Activated T-cell treated with anti-CD3 and anti-CD28 coated beads for 4 hours (primary cell): ENCODE measurements at places on chromosomes 5 and 9.
A peak's percentile ranks its signal among the peaks of the same experiment; 100 is the strongest.

DNA sequence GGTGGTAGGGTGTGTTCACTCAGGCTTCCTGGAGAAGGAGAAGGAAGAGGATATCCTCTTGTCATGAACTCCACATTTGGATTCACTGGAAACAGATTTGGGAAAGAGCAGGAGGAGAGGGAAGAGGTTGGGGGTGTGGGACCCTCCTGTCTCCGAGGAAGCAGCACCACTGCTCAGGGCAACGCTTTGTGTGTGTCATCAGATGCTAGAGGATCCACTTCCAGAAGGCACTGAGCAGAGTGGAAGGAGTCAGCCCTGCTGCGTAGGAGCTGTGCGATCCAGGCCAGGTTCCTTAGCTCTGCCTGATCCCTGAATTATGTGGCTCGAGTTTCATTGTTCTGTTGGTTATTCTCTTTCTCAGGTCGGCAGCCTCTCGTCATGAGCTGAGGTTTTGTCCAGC, 37.3 kb upstream of the TJP2 start:
- DNase-seq: no peak

DNA sequence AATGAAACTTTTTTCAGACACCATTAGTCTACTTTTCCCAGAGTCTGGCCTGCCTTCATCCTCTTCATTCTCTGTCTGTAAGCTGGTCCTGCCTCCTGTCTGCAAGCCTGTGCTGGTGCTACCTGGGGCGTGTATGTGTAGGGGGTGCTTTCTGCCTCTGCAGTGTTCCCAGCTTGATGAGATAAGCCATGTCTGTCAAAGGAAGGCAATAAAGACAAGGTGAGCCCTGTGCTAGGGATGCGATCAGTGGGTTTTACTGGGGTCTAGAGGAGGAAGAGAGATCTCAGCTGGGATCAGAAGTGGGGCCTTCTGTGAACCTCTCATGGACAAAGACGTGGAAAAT, 78.0 kb upstream of the TGFBR1 start:
- no peak for DNase-seq

DNA sequence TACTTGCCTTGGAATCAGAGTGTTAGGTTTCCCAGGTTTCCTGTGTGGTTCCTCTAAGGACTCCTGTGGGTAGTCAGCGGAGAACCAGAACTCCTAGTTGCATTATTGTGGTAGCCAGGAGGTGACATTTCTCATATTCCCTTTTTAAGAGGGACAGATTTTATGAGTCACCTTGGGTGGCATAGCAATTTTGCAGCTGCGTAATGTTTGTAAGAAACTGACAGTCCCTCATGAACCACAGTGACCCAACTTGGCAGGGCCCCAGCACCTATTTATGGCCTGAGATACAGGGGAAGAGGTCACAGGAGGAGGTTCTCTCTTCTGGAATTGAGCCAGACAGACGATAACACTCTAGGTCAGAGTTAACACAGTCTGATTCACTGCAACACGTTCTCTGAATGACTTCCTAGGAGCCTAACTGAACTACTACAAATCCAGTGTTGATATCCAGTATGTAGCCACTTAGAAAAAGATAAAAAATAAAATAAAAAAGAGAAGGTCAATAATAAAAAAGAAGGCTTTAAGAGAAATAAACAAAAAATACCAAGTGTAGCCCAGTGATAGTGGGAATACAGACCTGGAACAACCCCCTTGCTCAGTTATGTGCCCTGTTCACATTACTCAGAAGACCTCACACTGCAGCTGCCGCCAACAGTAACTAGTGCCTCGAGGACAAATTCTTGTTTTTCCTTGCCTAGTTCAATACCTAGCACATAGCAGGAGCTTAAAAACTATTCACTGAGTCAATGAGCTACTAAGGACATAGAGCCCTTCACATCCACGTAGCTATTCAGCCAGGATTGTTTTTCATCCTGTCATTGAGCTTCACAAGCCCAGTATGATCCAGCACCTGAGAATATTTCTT, 50.7 kb upstream of the VLDLR start:
- peak; percentile 2 for DNase-seq

DNA sequence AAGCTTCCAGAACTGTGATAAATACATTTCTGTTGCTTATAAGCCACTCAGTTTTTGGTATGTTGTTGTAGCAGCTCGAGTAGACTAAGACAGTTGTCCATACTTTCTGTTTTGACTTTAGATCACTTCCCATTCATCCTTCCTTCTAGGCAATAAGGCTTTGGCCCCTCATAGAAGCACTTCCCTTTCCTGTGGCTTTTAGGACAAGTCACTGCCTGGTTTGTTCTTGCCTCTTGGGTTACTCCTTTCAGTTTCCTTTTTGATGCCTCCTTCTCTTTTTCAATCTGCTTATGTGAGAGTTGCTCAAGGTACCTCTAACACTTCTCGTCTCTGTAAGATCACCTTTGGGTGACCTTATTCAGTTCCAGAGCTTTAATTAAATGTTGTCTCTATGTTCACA, 72.4 kb upstream of the NTRK2 start:
- DNase-seq: no peak

DNA sequence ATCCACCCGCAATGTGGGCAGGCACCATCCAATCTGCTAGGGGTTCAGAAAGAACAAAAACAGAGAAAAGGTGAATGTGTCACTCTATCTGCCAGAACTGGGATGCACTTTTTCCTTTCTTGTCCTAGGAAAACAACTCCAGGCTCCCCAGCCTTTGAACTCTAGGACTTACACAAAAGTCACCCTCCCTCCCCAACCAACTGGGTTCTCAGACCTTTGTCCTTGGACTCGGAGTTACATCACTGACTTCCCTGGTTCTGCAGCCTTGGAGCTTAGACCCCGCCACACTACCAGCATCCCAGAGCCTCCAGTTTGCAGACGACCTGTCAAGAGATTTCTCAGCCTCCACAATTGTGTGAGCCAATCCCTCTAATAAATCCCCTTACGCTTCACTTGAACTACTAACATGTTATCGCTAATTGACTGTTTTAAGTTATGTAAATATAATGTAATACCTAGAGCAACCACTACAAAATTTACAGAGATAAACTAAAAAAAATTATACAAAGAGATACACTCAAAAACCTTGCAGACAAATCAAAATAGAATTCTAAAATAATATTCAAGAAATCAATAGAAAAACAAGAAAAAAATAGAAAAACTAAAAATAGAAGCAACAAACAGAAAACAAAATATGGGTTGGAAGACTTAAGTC, 5.3 kb upstream of the UBLCP1 start:
- no peak for DNase-seq

DNA sequence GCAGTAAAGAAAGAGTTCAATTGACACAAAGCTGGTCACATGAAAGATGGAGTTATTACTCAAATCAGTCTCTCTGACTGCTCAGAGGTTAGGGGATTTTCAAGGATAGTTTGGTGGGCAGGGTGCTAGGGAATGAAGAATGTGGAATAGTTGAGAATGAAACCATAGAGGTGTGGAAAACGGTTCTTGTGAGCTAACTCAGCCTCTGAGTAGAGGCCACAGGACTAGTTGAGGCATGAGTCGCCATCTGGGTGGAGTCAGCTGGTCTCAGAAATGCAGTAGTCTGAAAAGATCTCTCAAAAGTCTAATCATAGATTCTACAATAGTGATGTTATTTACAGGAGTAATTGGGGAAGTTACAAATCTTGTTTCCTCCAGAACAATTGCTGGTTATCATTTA, 178.9 kb upstream of the SPEF2 start:
- no peak for DNase-seq

GRCh38 chr5:75203604-75204003, 33.1 kb downstream of the ANKRD31 start:
- DNase-seq: no peak

GRCh38 chr9:124782661-124783574, 6.0 kb downstream of the OLFML2A start:
- no peak for DNase-seq

- no peak for DNase-seq
Observed at GRCh38 chr9:16505199-16505598, 365.3 kb downstream of the BNC2 start.

DNA sequence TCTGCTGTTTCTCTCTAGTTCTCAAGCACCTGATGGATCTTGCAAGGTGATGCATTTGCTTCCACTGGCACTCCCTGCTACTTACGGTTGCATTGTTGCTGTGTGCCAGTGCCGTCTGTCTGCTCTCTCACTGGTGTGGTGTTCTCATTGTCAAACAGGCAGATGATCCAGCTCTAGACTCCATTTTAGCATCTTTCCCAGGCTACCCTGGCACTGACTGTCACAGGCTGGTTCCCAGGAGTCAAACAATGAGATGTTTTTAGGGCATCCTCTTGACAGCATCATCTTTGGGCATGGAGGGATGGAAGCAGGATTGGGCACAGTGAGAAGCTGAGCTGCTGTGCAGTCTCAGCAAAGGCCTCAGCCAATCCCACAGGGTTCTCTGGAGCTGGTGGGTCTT, 12.9 kb downstream of the MTRR start:
- no peak for DNase-seq

DNA sequence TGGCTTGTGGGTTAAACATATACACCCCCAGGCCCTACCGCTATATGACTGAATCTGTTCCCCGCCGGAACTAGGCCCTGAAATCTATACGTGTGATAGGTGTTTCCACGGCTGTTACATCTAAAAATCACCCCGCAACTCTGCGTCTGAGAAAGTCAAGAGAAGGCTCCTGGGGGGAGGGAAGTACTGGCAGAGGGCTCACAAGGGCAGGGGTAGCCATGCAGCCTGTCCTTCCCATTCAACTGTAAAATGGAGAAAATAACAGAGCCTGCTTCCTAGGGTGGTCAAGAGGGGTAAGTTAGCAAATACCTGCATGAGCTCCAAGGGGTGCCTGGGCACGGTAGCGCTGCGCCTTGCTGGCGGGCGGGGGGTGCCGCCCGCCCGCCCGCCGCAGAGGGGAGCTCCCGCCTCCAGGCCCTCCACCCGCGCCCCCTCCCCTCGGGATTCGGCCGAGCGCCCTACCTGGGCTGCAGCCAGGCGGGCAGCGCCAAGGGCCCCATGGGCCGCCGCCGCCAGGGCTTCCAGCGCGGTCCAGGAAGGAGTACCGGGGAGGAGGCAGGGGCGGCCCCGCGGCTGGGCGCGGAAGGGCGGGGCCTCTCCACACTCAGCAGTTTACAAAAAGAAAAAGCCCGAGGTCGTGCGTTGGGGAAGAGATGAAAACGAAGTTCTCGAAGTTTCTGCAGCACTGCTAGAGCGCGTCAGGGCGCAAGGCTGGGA, at the start of gene HACD4:
HACD4 (minus strand) TSS at position 550 of the 717 bp plus-strand sequence; CDS start at position 500, 50 bp downstream.
- DNase-seq: peak; percentile 50

DNA sequence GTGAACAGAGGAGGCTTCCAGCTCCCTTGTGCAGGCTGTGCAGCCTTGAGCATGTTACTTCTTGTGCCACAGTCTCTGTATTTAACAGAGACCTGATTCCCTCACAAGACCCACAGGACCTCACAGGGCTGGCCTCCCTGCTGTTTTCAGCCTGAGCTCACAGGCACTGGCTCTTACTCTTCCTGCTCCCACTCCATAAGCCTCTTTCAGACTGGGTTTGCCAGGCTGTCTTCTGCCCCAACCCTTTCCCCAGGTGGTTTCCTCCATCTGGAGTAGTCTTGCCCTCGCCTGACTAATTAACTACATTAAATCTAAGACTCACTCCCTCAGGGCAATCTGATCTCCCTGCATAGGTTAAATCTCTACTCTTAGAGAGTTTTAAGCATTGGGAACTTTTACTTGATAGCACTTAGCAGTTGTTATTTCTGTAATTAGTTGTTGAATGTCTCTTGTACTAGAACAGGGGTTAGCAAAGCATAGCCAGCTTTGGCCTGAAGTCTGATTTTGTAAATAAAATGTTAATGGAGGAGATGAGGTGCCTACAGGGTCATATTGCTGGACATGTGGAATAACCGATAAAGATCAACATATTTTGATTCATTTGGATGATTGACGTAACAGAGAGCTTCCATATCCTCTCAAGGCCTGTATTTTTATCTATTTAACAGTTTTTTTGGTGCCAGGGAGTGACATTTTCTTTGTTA, 28.6 kb upstream of the SPATA31E1 start:
- no peak for DNase-seq

GRCh38 chr9:82991671-82992070, 71.3 kb downstream of the RASEF start:
- DNase-seq: no peak

DNA sequence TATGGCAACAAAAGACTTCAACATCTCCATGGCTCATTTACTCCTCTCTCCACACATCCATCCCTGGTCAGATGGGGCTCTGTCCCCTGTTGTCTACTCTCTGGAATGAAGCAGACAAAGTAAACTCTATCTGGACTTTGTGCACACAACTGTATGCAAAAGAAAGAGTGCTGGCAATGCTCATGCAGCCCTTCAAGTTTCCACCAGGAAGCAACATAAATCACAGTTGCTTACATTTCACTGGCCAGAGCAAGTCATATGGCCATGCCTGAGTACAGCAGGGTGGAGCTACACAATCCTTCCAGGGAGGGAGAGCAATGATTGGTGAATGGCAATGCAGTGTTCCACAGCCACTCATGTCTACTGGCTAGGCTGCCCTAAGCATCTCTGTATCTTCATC, 12.4 kb upstream of the SHC3 start:
- no peak for DNase-seq

GRCh38 chr5:32230356-32231099, 56.4 kb upstream of the GOLPH3 start:
- DNase-seq: no peak

- DNase-seq: no peak
Observed at GRCh38 chr5:180519098-180519497, 24.9 kb downstream of the CNOT6 start.

DNA sequence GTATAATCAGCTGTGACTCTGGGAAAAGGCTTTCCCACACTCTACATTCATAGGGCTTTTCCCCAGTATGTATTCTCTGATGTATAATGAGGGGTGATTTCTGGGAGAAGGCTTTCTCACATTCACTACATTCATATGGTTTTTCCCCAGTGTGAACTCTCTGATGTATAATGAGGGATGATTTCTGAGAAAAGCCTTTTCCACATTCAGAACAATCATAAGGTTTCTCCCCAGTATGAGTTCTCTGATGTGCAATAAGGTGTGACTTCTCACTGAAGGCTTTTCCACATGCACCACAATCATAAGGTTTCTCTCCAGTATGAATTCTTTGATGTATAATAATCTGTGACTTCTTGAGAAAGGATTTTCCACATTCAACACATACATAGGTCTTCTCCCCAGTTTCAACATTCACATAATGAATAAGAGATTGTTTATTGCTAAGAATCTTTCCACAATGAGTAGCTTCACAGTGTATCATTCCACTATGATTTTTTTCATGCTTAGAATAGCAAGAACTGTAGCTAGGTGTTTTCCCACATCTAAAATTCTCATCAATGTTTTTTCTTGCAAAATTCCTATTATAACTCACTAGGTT, 26.7 kb upstream of the ZNF300 start:
- no peak for DNase-seq

GRCh38 chr5:17216176-17216973, 1.1 kb upstream of the BASP1 start:
- DNase-seq: peak; percentile 14

DNA sequence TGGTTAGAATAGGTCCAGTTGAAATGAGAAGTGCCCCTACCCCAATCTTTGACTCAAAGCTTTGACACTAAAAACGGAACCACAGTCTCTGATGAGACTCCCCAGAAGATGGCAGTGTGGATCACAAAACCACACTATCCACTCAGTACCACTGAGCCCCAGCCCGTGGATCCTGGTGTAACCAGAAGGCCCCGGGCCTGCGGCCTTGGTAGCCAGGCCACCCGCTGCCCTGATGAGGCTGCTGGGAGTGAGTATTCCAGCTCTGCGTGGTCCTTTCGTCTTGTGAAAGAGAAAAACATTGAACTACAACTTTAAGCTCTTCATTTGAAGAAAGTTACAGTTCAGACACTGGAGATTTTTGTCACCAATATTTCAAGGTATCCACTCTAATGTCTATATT, 42.2 kb upstream of the FBP1 start:
- DNase-seq: peak; percentile 35

- DNase-seq: no peak
Observed at GRCh38 chr9:101977614-101978210, 239.3 kb upstream of the GRIN3A start.
